ENCODE measurements at places on chromosomes 2 and 18.

GRCh38 chr2:209547726-209548125, 123.9 kb downstream of the MAP2 start:
- no peak for DNase-seq

- no peak for DNase-seq
Observed at GRCh38 chr2:77325395-77325794, 196.8 kb downstream of the LRRTM4 start.

DNA sequence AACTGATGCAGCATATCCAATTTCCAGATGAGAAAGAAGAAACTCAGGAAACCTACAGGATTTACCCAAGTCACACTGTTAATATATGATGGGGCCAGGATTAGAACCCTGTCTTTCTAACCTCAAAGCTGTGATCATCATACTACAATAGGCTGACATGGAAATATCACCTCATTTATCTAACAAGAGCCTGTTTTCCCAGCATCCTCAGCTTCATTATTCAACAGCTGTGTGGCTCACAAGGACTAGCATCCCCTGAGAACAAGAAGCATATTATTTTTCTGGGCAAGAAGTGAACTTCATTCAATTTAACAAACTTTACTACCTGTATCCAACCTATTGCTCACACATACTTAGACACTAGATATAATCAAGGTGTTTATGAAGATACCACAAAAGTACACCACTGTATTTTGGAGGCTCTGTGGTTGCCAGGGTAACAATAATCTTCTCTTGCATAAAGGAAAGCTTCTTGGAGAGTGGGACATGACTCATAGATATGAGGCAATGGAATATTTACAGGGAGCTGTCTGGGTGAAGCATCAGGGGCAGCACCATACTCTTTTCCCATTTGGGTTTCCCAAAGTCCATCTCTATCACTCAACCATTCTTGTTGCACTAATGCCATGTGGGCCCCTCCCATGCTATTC, 218.2 kb downstream of the RAD51AP2 start:
- no peak for DNase-seq

DNA sequence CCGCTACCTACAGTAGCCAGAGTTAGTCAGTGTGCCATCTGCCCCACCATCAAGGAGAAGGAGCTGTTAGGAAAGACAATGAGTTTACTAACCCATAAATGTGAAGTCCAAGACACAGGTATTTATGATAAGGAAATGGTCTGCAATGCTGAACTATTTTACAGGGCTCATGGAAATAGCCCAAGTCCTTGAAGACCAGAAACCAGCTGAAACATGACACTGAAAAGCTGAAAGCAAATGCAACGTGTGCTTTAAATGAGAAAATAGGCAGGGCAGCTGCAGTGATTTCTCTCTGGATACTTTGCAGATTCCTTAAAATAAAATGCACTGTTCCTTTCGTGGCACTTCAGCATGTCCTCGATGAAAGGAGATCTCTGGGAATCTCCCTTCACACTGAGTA, 256.4 kb upstream of the TCF4 start:
- DNase-seq: no peak

GRCh38 chr2:149062531-149062930, 24.0 kb downstream of the LYPD6B start:
- DNase-seq: no peak

- DNase-seq: no peak
Observed at GRCh38 chr2:99554871-99555270, 65.1 kb upstream of the REV1 start.

DNA sequence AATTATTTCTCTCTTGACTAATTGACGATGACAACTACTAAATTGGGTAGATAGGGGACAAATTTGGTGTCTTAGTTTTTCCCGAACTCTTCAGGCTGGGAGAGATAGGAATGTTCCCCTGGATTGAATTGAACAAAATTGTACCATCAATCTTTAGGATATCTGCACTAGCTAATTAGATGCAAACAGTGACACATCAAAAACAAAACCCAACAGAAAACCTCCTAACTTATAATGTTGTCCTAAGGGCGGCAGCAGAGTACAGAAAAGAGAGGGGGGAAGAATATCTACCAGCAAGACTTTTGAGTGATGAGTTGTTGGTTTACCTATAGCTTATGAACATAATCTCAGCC, 342.9 kb downstream of the INSIG2 start:
- no peak for DNase-seq

GRCh38 chr18:47917923-47918610, 12.4 kb downstream of the SMAD2 start:
- no peak for DNase-seq

DNA sequence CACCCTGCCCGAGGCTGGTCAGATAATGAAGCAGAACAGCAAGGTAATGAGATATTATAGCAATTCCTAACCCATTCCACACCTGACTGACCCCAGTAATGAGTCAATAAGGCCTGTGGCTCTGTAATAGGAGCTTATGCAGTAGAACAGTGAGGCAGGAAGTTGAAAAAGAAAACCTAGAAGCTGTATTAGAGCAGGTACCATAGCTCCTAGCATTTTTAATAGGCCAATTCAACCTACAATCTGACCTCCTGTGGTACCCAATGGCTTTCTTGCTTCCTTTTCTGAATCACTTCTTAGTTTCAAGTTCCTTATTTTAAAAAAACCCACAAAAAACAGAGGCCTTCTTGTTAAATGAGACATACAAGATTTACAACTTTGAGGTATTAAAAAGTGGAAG, 43.6 kb upstream of the MAP2 start:
- no peak for DNase-seq

GRCh38 chr2:203510941-203511305, 24.2 kb downstream of the RAPH1 start:
- DNase-seq: no peak

DNA sequence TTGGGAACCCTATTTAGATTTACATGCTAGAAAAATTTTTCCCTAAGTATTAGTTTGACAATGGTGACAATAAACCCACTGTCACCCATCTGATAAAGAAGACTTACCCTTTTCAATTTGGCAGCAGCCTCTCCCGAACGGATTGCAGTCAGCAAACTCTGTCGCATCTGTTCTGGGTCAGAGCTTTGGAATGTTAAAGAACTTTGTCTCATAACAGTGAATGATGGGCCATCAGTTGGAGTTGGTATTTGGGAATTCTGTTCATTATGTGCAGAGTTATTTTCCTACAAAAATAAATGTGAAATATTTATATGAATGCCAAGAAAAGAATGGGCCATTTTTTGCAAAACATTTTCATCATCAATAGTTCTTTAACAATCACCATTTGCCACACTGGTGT, 70.8 kb upstream of the GRB14 start:
- DNase-seq: no peak

GRCh38 chr2:27148801-27149439, at the start of gene TCF23:
TSS of gene TCF23 (plus strand) at chr2:27149004. CDS start at chr2:27149134, 130 bp downstream.
- no peak for DNase-seq

DNA sequence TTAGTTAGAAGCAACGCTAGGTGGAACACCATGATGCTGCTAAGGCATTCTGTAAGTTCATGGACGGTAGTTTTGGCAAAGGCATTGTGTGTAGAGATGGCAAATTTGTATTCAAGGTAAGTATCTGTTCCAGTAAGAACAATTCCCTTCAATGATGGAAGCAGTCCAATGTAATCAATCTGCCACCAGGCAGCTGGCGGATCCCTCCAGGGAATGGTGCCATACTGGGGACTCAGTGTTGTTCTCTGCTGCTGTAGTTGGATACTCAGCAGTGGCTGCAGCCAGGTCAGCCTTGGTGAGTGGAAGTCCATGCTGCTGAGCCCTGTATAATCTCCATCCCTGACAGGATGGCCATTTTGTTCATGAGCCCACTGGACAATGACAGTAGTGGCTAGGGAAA, 62.8 kb downstream of the ARL6IP6 start:
- DNase-seq: no peak

- DNase-seq: no peak
Observed at GRCh38 chr2:173109253-173110188, 33.9 kb downstream of the MAP3K20 start.

DNA sequence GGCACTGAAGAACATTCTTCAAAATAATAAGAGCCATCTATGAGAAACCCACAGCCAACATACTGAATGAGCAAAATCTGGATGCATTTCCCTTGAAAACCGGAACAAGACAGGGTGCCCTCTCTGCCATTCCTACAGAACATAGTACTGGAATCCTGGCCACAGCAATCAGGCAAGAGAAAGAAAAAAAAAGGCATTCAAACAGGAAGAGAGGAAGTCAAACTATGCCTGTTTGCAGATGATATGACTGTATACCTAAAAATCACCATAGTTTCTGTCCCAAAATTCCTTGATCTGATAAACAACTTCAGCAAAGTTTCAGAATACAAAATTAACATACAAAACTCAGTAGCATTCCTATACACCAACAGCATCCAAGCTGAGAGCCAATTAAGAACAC, 119.5 kb upstream of the PARD3B start:
- DNase-seq: peak; percentile 89

- no peak for DNase-seq
Observed at GRCh38 chr2:234492717-234493485, 4.0 kb downstream of the ARL4C start.

GRCh38 chr2:231927566-231927890, 1.3 kb upstream of the NPPC start:
- DNase-seq: no peak

DNA sequence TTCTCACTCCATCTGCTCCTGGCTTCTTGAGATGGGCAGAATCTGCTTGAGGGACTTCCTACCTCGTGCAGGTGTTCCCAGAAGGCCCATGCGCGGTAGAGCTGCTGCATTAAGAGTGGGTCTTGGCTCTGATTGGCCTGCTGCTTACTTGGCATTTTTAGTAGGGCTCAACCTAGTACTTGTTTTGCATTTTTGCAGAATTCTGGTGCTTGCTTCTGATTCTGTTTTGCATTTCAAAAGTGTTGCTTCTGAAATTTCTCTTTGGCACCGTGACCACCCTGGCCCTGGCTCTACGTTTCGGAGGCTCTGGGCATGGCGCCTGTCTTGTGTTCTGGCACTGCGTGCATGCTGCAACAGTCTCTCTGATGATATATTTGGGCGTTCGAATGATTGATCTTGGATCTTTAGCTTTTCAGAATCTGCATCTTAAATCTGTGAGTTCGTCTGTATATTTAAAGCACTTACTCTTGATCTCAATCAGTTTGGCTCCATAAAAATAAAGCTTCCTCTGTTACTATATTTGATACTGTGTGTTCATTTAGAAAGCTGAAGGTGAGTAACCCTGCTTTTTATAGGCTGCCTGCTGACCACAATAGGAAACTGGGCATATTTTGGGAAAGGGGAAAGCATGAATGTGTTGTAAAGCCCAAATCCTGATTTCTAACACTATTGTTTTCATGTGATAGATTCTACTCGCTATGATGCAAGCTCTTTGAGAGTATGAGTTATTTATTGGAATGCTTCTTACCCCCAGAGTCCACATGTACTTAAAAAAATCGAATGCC, 22.2 kb downstream of the EFR3B start:
- no peak for DNase-seq
